Activated T-helper 1 cell treated with Interleukin-2 at 50 U/mL for 16 hours (primary cell): ENCODE measurements at places on chromosomes 13 and 19.

DNA sequence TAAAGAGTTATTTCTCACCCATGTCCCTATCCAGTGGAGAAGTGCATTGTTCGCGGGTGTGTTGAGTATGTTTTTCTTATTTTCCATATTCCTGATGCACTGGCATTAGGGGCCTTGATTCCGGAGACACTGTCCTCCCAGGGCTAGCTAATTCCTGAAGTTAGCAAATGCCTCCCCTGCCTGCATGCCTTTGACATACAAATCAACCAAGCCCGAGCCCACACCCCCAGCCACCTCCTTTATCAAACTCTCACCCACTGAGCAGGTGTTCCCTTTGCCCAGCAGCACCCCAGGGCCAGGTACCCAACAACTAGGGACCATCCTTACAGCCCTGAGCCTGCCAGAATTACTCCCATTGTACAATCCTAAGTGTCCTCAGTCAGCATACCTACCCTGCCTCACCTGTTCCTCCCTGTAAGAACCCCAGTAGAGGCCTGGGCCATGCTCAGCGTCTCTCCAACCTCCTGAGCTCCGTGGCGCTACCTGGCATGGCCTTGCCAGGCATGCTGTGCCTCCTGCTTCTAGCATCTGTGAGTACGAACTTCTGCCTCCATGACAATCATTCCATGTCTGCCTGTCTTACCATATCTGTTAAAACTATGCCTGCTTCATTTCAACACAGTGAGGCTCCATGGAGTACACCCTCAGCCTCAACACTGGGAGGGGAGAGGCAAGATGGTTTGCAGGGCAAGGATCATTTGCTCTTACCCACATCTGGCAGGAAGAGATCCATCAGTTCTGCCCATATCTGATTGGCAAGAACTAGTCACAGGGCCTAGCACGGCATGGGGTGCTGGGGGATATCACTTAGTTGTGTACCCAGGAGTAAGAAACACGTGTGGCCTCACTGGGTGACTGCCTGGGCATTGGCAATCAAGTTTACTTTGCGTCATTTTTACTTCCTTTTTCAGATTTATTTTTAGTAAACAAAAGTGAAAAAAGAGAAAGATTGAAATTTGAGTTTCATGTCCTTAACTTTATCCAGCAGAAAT is 203.9 kb downstream of the SHISA2 start:
- no peak for DNase-seq

- no peak for DNase-seq
Observed at GRCh38 chr13:28494504-28494777, 487 bp downstream of the FLT1 start.

DNA sequence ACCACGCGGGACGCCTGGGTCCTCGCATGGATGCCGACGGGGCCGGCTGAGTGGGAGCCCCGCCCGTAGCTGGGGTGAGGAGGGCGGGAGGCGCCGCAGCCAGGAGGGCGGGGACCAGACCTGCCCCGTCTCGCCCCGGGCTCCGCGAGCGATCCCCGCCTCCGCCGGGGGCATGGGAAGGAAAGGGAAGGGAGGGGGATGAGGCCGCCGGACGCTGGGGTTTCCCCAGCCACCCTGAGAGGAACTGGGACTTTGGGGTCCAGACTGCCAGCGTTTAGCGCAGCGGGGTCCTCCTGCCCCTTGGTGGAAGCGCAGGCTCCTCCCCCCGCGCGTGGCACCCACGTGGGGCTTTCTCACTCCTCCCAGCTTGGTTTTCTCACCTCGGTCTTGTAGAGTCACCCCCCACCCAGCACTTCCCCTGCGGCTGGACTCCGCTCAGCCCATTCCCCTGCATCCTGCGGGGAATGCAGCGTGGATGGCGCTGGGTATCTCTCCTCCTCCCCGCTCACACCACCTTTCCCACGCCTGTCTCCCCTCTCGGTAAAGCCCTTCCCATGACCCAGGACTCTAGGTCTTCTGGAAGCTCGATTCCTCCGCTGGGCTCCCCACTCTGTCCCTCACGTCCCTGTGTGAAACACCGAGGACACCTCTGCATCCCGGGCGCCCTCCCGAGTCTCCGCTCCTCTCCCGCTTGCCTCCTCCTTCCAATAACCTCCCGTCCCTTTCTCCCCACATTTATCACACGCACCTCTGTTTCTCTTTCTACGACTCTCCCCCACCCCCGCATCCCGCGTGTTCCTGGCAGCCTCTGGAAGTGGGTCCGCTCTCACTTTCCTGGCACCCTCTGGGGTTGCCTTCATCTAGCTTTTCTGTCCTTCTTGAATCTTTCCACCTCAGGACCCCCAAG is 2.1 kb downstream of the TGFB1 start:
- DNase-seq, result peak; percentile 72

DNA sequence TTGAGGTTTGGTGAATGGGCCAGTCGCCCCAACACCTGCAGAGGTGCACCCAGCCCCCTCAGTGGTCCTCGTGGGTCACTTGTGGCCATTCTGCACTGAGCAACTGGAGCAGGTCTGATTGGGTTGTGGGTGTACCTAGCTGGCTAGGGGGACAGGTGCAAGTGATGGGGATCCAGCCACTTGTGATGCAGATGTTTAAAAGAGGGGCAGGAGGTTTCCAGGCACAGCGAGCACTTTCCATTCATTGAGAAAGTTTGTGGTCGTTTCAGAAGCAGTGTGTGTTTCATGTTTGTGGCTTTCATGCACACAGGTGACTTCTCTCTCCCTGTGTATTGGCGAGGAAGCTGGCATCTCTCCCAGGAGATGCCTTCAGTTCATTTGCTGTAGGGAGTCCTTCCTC is 34.7 kb downstream of the TSSK6 start:
- no peak for DNase-seq

DNA sequence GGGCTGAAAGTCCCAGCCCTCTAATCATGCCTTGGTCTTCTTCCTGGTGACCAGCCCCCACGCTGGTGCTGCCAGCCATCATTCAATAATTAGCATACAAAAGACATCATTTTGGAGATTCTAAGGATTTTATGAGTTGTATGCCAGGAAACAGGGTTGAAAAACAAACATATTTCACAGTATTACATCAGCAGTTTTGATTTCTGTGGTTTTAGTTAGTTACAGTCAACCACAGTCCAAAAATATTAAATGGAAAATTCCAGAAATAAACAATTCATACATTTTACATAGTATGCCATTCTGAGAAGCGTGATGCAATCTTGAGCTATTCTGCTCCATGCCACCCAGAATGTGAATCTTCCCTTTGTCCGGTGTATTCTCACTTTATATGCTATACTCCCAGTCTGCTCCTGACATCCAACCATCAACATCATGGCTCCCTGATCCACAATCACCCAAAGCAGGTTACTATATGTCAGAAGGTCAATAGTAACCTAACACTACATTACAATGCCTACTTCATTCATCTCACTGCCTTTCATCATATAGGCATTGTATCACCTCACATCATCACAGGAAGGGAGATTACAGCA is 49.2 kb downstream of the STOML3 start:
- DNase-seq, result no peak

DNA sequence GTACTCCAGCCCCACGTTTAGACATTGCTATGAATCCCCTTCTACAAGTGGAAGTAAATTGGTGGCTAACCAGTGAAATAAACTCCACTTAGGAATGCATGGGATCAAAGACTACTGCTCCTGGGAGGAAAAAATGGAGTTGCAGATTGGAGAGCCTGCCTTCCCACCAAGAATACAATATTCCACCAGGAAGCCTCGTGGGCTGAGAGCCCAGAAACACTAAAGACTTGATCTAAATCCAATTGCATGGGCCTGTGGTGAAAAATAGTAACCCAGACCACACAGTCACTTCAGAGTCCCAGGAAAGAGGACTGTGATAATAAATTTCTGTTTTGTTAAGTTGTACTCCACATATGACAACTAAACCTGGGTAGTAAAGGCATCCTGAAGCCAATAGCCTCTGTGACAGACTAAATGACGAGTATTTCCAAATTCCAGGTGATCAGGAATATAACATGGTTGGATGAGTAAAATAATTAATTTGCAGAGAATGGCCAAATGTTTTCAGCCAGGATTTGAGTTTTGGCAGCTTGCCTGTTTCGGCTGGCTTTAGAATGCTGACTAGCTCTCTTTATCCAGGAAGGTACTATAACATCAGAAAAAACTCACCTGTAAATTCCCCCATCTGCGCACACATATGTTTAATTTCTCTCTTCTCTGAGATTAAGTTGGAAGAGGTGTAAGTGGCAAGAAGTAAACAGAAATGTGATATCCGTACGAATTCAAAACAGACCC is 480.3 kb downstream of the LIG4 start:
- no peak for DNase-seq

GRCh38 chr19:2240881-2241760 is 4.5 kb downstream of the SF3A2 start:
- no peak for DNase-seq

DNA sequence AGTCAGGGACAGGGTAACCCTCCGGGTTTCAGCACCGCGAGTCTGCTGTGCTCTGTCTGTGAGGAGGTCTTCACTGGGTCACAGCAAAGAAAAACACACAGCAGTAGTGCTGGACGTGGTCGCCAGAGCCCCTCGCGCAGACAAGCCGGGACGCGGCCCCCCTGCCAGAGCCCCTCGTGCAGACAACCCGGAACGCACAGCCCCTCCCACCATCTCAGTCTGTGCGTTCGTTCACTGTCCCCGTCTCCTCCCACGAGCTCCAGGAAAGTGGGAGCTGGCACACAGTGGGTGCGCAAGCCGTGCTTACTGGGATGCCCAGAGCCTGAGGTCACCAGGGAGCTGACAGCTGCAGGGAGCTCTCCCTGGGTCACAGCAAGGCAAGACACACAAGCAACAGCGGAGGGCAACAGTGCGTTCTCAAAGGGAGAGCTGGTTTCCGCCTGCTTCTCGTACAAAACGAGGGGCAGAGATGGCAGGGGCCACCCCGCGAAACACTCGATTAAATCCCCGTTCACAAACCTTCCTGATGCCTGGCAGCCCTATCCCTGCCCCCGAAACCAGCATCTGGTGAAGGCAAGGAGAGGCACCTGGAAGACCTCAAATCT is 3.2 kb upstream of the PLPP2 start:
- DNase-seq, result no peak

DNA sequence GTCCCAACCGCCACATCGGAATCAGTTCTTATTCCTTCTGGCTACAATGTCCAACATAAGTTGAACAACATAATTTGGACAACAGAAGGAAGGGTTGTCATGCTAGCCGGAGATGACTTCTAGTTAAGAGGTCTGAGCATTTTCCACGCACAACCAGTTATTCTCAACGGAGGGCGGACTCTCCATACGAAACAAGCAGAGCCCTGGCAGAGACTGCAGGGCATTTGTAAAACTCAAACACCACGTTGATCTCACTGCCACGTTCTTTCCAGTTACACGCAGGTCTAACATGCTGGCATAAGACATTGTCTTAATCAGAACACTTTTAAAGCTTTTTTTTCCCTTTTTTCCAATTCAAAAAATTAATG is 38.3 kb upstream of the DCUN1D2 start:
- no peak for DNase-seq

DNA sequence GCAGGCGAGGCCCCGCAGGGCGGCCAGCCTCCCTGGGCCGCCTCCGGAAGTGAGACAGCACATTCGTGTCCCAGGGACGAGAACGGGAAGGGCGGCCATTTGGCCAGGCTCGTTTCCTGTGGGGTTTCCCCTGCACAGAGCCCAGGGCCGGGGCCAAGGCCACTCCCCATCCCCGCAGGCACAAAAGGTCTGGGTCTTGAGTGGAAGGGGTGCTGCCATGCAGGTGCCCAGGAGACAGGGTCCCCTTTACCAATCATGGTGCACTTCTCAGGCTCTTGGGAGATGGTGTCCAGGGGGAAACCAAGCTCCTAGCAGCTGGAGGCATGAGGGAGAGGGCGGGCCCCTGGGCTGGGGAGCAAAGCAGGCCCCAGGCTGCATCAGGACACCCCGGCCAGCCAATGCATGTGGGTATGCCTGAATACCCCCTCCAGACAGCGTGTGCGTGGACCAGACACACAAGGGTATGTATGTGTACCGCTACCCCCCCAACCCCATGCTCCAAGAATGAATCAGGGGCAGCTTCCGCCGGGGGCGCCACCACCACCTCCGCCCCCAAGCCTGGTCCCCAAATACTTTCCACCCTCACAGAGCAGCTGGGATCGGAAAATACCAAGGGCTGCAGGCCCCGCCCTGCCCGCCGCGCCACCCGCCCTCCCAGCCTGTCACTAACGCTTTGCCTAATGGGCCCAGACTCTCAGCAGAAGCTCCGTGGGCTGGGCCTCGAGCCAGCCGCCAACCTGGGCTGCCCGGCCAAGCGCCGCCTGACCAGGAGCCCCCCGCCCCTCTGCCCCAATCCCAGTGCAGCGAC is 37.6 kb upstream of the NANOS3 start:
- DNase-seq, result peak; percentile 71

DNA sequence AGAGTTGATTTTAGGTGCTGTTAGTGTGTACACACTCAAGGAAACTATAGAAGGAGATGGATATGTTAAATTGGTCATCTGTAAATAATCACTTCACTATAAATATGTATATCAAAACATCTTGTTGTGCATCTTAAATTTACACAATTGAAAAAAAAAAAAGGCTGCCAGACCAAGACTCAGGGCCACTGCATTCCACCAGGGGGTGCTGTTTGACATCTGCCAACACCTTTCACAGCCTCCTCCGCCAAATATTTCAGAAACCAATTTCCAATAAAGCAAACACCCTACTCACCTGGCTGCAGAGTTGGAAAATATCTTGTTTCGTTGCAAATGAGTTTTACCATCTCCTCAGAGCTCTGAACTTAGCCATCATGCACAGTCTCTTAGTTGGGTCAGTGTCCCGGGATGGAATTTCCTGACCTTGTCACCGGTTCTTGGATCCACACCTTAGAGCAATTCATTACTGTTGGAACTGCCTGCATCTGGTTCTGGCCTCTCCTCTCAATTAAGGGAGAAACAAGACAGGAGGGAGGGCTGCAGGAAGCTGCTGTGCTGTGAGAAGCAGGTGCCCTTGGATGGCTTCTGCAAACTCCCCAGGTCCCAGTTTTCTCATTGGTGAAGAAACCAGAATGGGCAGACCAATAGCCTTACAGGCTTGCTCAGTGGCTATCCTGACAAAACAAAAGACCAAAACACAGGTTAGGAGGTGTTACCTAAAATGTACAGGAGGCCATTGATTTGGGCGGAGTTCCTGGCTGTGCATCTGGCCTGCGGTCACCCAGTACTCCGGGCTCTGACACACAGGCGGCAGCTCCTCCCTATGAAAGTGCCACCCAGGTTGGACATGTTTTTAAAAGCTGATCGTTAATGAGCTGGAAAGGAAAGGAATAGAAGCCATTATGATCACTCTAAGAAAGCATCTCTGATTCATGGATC is 746.6 kb downstream of the UQCRFS1 start:
- DNase-seq, result no peak
